ENCODE measurements at places on chromosomes 7 and 10. TPM values are rescaled to one million over a fixed set of nuclear protein-coding genes. Genes with fewer than 3 reads are reported as not detected.

SPDYE11 gene
- not detected for total RNA-seq

PTER gene
- total RNA-seq = 22.1 TPM

CRYGN gene
- 0.90 TPM for total RNA-seq

SNCG gene
- not detected for total RNA-seq

ASCC1 gene
- total RNA-seq = 66.2 TPM

CTAGE4 gene
- total RNA-seq = 0.87 TPM

C10orf105 gene
- total RNA-seq = 0.27 TPM

SPDYE2B gene
- not detected for total RNA-seq

HOXA11 gene
- total RNA-seq = 0.13 TPM

NODAL gene
- total RNA-seq = not detected

NPM3 gene
- 264 TPM for total RNA-seq

BHLHA15 gene
- 0.94 TPM for total RNA-seq

CPN1 gene
- not detected for total RNA-seq

KAT6B gene
- total RNA-seq = 24.8 TPM

KIAA1549 gene
- 1.3 TPM for total RNA-seq

LRRN3 gene
- 34.8 TPM for total RNA-seq

FFAR4 gene
- total RNA-seq = not detected

SEMA3A gene
- 1.7 TPM for total RNA-seq

ANK3 gene
- 10.3 TPM for total RNA-seq

ST8SIA6 gene
- total RNA-seq = not detected

ZKSCAN1 gene
- total RNA-seq = 41.9 TPM

MYOF gene
- 4.9 TPM for total RNA-seq

SMNDC1 gene
- 42.4 TPM for total RNA-seq

CYP2C19 gene
- not detected for total RNA-seq

DEPP1 gene
- total RNA-seq = 0.16 TPM

MYO3A gene
- total RNA-seq = not detected

CHST12 gene
- 4.7 TPM for total RNA-seq

SPRN gene
- not detected for total RNA-seq

CPXM2 gene
- not detected for total RNA-seq

GALNT17 gene
- total RNA-seq = not detected

CYP26C1 gene
- total RNA-seq = not detected

COL28A1 gene
- total RNA-seq = not detected

MSRB2 gene
- 6.9 TPM for total RNA-seq

CNPY1 gene
- not detected for total RNA-seq

ODAD2 gene
- total RNA-seq = 0.88 TPM

ARL5B gene
- total RNA-seq = 12.2 TPM

FAM20C gene
- 0.29 TPM for total RNA-seq

RHOBTB1 gene
- total RNA-seq = 0.09 TPM

LRRD1 gene
- total RNA-seq = not detected

MYH16 gene
- not detected for total RNA-seq

C10orf62 gene
- total RNA-seq = not detected

IGFBP3 gene
- not detected for total RNA-seq

SHTN1 gene
- not detected for total RNA-seq

Data from activated CD8-positive, alpha-beta T cell treated with anti-CD3 and anti-CD28 coated beads for 36 hours (primary cell).